ENCODE measurements at places on chromosomes 6 and 20.

- no peak for DNase-seq
Measured at GRCh38 chr6:56404599-56404998, 157.2 kb upstream of the COL21A1 start.

- no peak for DNase-seq
Measured at GRCh38 chr20:63128956-63129355, 87.0 kb downstream of the YTHDF1 start.

- DNase-seq = no peak
Measured at GRCh38 chr20:54227241-54227640, 19.4 kb downstream of the PFDN4 start.

GRCh38 chr20:38078084-38078483 is 44.5 kb downstream of the RPRD1B start:
- DNase-seq = no peak

DNA sequence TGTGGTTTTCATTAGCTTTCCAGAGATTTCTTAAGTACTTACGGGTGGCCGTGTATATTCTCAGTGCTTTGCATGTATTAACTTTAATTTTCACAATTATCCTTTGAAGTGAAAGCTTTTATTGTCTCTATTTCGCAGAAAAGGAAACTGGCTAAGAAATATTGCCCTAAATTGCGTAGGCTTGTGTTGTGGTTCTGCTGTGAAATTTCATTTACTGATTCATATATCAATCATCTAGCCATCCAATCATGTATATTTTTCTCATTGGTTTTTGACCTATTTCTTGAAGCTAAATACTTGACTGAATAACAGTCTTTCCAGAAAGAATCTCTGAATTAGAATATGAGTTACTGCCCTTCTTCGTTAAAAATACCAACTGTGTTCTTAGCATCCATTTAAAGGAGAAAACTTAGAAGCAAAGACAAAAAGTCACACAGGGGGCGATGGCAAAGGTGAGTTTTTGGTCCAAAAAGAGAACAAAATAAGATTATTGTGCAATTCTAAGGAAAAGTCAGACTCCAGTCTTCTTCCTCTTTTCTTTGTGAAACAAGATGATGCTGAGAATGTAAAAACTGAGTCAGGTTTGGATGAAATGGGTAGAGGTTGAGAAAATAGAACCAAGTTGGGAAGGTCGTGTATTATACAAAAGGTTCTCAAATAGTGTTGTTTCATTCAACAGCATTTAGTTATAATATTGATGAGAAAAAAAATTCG is 1.4 kb downstream of the CYB5R4 start:
- no peak for DNase-seq

GRCh38 chr20:46683011-46683667 is 6.1 kb downstream of the TP53RK start:
- DNase-seq = no peak

GRCh38 chr6:112085286-112086065 is 1.8 kb downstream of the TUBE1 start:
- DNase-seq = no peak

GRCh38 chr20:58657986-58658385 is 6.9 kb downstream of the STX16 start:
- DNase-seq = no peak

DNA sequence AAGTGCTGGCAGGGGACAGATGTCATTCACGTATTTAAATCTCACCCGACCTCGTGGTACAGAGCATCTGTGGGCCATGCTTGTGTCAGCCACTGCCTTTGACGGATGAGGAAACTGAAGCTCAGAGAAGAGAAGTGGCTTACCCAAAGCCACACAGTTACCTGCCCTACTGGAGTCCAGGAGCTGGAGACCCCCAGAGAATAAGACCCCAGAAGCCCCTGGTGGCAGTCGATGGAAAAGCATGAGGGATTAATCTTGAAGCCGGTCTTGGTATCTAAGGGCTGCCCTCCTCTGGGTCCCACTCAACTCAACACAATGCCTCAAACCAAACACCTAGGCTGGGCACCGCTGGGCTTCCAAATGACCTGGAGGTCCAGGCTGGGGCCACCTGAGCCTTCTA is 83.1 kb downstream of the GRM4 start:
- DNase-seq = no peak

- no peak for DNase-seq
Measured at GRCh38 chr6:37709932-37710555, 12.4 kb upstream of the MDGA1 start.

- DNase-seq = no peak
Measured at GRCh38 chr6:157861814-157862213, 38.8 kb downstream of the SNX9 start.
